CD4-positive, CD25-positive, alpha-beta regulatory T cell (primary cell): ENCODE measurements at places on chromosomes 16 and 17. TPM values are rescaled to one million over a fixed set of nuclear protein-coding genes. Genes with fewer than 3 reads are reported as not detected.

DNA sequence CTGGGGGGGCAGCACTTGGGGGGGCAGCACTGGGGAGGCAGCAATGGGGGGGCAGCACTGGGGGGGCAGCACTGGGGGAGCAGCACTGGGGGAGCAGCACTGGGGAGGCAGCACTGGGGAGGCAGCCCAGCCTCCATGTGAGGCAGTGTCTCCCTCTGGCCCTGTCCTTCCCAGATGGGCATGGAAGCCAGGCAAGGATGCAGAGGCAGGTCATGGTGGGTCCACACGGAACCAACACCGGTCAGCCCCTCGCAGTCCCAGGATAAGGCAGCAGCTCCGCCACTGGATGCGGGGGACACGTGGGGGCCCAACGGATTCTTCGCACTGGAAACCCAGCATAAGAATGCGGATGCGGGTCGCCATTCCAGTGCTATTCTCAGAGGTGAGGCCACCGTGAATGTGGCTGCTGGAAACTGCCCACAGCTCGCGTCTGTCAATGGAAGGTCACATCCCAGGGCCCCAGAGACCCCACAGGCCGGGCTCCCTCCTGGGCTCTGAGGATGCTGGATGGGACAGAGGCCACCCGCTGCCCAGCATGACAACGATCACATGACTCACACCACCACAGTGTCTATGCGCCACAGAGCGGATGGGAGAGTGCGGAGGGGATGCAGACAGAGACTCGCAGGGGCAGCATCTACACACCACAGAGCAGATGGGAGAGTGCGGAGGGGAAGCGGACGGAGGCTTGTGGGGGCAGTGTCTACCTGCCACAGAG is 59.0 kb downstream of the LMF1 start:
- DNase-seq: no peak

- no peak for DNase-seq
Observed at GRCh38 chr16:25699069-25699468, 7.3 kb downstream of the HS3ST4 start.

- DNase-seq: peak; percentile 37
Observed at GRCh38 chr17:76000016-76000754, 470 bp upstream of the CDK3 start.

GRCh38 chr17:31581491-31581890 is 190.0 kb downstream of the RAB11FIP4 start:
- DNase-seq: no peak

GRCh38 chr17:46117850-46118696 is 75.2 kb downstream of the KANSL1 start:
- no peak for DNase-seq

KRT26 gene
- not detected for total RNA-seq

TBC1D3 gene
- not detected for total RNA-seq
